ENCODE measurements at places on chromosomes 2 and 18.

DNA sequence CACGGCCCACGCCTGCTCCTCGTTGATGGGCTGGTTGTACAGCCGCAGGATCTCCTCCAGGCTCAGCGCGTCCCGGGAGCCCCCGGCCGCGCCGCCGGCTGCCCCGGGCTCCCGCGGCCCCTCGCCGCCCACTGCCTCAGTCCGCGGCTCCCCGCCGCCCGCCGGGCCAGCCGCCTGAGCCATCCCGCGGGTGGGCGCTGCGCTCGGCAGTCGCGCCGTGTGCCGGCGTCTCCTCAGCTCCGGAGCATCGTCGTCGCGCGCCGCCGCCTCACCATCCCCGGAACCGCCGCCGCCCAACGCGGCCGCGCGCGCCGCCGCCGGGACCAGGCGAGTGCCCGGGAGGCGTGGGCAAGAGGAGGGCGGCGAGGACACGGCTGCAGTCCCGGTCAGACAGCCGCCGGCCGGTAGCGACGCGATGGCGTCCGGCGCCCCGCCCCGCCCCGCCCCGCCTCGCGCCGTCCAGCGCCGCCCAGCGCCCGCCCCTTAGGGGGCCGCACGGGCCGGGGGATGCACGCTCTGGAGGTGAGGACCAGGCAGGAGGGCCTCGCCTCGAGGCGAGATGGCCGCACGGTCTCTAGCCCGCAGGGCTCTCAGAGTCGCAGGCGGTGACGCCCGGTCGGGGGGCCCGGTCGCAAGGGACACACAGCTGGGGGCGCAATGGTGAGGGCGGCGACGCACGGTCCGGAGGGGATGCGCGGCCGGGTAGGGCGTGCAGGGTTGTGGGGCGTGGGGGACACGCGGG is at the start of gene SPIRE1:
Gene SPIRE1, minus strand, starts transcription at position 424 of the 742 bp plus-strand sequence. Its CDS starts 241 bp downstream, at position 183.
- peak; percentile 49 for DNase-seq

DNA sequence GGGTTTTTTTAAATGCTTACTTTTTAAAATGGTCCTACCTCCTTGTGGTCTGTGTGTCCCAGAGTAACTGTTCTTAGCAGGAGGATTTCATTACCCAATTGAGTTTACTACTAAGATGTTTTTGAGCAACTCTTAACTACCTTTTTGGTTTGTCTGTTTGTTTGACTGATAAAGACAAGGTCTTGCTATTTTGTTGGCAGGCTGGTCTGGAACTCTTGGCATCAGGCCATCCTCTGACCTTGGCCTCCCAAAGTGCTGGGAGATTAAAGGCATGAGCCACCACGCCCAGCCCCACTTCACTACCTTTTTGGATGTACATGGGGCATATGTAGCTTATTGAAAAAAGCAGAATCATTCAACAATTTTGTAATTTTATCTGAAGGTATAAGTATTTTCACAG is 14.9 kb downstream of the MRPS9 start:
- DNase-seq: no peak

- DNase-seq: no peak
These were observed 614.6 kb upstream of the NXPH2 start for GRCh38 chr2:139394801-139395200.

- no peak for DNase-seq
These were observed 84.6 kb downstream of the COLEC12 start for GRCh38 chr18:415617-416612.

DNA sequence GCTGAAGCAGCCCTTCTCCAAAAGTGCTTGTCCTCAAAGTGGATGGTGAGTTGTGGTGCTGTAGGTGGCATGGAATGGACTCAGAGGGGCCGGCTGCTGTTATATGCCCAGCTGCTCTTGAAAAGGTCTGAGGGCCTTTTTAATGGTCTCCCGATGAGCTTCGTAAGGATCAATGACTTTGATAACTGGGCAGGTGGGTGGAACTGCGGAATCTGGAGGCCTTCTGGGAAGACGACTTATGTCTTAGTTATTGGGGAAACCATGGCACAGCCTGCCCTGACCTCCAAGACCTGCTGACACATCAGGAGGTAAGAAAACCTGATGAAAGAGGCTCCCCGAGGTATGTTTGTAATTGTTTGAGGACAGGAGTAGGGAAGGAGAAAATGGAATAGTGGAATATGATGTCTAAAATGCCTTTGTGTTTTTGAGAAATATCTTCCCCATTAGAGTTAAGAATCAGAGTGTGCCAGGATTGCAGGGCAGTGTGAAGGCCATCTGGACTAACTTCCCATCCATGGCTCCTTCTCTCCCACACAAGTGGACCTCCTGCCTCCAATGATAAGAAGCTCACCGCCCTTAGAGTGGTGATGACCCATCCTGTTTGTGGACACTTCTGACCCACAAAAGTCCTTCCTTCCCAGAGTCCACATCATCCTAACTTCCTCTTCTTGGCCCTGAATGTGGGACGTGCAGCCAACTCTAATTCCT is 236.1 kb downstream of the FHOD3 start:
- no peak for DNase-seq

DNA sequence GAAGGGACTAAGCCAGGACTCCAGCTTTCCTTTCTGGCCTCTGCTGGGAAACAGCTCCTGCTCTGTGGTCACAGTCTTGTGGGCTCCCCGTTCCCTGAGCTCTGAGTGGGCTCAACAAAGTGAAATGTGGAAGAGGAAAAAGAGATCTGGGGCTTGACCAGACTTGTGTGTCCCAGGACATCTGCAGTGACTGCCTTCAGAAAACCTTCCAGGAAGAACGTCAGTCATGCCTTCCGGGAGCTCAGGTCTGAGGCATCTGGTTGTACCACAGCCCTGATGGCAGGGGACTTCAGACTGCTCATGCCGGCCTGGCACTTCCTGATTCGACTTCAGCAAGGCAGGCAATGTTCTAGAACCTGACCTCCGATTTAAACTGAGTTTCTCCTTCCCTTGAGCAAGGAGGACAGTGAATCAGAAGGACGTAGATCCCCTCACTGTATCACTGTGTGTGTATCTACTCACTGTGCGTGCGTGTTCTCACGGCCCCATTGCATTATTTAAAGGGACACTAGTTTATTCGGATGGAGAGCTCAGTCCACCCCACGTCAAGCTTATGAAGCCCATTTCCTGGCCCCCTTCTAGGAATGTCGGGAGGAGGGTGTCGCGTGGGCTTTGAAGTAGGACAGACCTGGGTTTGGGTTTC is 548 bp upstream of the FBLN7 start:
- no peak for DNase-seq

GRCh38 chr2:10329880-10330699 is 27.4 kb downstream of the HPCAL1 start:
- DNase-seq: no peak

DNA sequence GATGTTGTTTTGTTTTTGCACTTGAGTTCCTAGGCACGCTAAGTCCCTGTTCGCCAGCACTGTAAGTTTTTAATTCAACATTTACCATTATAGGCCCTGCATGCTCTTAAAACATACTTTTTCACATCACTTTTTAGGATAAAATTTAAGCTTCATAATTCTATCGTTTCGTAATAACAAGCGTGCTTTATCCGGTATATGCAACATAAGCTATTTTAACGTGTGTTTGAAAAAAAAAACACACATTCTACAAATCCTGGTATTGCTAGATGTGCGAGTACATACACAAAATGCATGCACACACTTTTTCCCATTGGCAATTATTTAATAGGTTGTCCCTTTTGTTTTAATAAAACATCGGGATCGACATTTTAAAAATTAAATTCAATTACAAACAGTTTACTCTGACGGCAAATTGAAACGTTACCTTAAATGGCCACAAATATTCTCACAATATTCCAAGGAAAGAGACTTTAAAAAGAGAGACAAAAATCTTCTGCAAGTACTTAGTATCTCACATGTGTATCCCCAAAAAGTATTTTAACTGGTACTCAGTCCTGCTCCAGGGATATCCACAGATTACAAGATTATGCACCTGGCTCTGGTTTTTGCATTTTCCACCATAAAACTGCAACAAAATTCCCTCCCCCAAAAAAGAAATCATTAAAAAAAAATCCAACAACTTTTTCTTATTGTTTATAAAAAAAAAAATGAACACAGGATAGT is 1.0 kb upstream of the TCF4 start:
- peak; percentile 35 for DNase-seq
